ENCODE measurements at places on chromosomes 3 and 15. TPM values are rescaled to one million over a fixed set of nuclear protein-coding genes. Genes with fewer than 3 reads are reported as not detected.

- DNase-seq = no peak
Observed at GRCh38 chr15:77409259-77410156, 10.4 kb downstream of the PEAK1 start.

DNA sequence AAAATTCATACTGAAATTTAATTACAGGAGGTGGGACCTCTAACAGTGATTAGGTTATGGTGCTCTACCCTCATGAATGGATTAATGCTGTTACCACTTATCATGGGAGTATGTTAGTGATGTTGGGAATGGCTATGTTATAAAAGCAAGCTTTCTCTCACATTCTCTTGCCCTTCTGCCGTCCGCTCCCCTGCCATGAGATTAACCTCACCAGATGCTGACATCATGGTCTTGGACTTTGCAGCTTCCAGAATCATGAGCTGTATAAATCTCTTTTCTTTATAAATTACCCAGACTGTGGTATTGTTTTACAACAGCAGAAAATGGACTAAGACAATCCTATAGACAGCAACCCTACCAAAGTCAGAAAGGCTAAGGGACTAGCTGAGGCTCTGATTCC, 884.8 kb downstream of the FHIT start:
- DNase-seq = no peak

GRCh38 chr15:58746174-58746573, 3.3 kb downstream of the ADAM10 start:
- DNase-seq = no peak

DNA sequence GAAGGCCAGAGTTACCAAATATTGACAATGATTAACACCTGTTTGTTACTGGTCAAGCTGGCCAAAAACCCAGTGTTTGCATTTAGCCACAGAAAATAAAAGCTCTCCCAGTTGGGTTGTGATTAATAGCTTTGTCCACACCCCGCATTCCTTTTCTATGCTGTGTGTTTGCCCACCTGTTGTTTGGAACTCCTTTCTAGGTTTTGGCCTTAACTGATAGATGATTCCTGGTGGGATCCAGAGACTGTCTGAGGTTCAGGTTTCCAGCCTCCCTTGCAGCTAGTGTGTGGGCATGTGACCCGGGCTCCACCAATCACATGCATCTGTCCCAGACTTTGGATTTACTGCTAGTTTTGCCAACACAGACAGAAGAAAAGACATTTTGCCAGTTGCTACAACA, 83.8 kb downstream of the PTPRG start:
- no peak for DNase-seq

DNA sequence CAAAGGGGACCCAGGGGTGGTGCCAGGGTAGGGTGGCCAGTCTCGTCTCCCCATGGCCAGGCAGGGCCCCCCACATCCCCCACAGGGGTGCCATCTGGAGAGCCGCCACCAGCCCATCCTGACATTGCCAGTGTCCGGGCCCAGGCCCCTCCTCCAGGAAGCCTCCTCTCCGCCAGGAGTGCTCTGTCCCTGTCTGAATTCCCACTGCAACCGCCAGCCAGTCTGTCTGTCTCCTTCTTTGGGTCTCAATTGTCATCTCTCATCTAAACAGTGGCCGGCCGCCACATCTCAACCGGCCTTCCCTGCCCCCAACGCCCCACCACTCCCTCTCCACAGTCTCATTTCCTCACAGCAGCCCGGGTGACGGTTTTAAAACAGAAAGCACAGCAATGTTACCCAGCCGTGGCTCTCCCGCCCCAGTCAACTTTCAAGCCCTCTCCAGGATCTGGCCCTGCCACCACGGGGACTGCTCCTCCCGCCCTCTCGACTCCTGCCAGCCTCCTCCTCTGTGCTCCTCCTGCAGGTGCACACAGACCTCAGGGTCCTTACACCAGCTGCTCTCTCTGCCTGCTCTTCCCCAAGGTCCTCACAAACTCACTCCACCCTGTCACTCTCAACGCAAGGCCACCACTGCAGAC, 57.0 kb downstream of the IQSEC1 start:
- DNase-seq = peak; percentile 85

Gene MST1
- total RNA-seq = 4.6 TPM

Gene BLM
- 26.6 TPM for total RNA-seq
